Stimulated activated CD4-positive, alpha-beta T cell treated with anti-CD3 and anti-CD28 coated beads, TNF-alpha, amount 100 ng/mL, for 4 hours (primary cell): ENCODE measurements at places on chromosomes 16 and 17.

GRCh38 chr17:76265624-76266243 lies 586 bp downstream of the UBALD2 start:
- no peak for DNase-seq

DNA sequence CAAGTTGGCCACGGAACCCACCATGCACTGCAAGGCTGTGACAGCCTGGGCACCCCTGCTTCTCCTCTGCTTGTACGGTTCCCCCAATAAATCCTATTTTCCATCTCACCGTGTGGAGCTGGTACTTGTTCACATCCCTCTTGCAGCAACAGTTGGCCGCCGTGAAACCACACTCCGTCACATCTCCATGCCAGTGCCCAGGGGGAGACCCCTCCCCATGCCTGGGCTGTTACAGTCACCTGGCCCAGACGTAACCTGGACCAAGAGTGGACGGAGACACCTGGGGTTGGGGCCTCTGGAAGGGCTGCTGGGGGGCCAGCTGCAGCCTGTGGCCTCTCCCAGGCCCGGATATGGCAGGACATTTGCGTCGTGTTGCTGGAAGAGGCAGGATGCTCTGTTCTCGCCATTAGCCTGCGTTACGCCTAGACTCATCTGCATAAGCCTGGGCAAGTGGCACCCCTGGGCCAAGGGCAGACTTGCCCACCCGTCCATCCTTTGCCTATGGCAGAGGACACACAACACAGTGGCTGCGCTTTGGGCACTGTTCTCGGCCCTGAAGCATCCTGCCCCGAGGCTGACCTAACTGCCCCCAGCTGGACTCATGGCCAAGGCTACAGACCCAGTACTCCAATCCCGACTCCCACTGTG lies 14.2 kb upstream of the KREMEN2 start:
- no peak for DNase-seq

GRCh38 chr16:49347476-49347875 lies 26.1 kb upstream of the C16orf78 start:
- DNase-seq, result no peak

GRCh38 chr17:32852811-32853210 lies 24.1 kb downstream of the MYO1D start:
- no peak for DNase-seq

DNA sequence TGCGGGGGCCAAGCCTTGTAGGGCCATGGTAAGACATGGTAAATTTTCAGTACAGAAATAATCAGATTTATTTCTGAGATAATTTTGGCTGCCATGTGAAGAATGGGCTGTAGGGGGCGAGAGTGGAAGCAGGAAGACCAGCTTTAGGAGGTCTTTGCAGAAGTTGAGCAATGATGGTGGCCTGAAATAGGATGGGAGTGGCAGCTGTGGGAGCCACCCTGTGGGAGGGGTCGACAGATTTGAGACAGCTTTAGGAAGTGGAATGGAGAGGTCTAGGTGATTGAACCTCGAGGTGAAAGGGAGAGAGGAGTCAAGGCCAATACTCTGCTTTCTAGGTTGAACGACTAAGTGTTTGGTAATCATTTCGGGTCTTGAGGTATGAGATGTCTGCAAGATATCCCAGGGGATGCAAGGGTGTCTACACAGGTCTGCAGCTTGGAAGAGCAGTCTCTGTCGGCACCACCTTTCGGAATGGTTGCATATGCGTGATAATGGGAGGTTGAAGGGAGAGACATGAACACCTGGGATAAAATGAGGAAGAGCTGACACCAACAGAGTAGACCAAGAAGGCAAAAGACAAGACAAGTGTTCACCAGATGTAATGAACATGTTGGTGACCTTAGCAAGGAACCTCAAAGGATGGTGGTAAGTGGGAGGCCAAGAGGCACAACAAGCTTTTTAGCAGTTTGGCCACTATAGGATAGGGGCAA lies 4.2 kb upstream of the ATXN7L3 start:
- DNase-seq, result no peak

- no peak for DNase-seq
Observed at GRCh38 chr17:78802008-78802407, 19.9 kb upstream of the CYTH1 start.

- no peak for DNase-seq
Observed at GRCh38 chr17:50177983-50178834, 12.4 kb downstream of the SGCA start.

DNA sequence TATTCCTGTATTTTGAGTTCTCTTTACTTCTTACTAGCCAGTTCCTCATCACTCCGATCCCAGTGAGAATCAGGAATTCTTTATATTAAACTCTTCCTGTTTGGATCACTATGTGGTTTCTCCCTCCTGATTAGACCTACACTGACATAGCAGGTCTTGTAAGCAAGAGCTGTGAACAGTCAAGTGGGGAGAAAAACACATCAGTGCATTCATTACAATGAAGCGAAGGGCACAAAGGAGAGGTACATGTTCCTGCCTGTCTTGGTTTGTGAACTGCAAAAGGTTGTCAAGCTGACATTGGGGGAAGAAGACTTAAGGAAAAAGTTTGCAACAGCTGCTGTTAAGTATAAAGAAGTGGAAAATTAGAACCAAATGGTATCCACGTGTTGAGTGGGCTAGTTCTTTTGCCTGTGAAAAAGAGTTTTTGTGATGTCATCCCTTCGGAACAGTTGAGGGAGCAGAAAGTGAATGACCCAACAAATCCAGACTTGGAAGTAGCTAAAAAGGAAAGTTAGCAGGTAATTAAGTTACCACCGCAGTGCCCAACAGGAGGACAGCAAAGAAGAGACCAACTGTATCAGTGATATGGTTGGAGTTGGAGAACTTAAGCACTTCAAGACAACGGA lies 23.0 kb upstream of the TRIM25 start:
- no peak for DNase-seq

DNA sequence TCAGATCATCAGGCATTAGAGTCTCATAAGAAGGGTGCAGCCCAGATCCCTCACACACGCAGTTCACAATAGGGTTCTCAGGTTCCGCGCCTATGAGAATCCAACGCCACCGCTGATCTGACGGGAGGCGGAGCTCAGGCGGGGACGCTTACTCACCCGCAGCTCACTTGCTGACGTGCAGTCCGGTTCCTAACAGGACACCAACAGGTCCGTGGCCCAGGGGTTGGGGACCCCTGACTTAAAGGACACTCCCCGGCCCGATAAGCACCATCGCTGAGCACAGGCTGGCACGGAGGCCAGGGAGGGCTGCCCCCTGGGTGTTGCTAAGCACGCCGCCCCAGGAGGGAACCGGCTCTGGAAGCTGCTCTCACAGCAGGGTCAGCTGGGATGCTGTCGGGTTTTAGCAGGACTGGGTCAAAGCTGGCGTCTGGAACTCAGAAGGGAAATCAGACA lies 30.1 kb upstream of the BAHCC1 start:
- no peak for DNase-seq

- no peak for DNase-seq
Observed at GRCh38 chr17:76146053-76146851, 5.2 kb upstream of the FOXJ1 start.

DNA sequence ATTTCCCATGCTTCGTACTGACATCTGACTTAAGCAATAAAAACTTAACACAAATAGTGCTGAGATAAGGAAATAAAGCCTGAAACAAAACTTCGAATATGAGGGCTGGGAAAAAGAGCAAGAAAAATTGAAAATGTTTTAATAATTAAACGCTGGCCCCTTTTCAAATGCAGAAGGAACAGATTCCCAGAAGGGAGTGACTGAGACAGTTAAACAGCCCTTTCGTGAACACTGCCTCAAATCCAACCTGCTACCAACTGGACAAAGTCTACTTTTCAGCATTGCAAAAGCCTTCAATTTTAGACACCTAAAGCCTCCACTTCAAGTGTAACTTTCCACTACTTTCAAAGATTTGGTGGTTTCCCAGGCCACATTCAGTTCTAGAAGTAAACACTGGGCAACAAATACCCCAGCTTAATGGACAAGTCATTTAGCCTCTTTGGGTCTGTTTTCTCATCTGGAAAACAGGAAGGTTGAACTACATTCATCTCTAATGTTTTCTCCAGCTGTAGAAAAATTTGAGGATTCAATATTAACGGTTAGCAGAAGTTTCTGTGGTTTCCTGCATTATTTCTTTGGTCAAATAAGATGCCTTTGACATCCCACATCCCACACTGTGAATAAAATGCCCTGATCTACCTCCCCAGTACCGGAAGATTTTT lies 11.8 kb downstream of the RFFL start:
- DNase-seq, result no peak

GRCh38 chr16:85835227-85835751 lies 35.8 kb downstream of the COX4I1 start:
- DNase-seq, result no peak

GRCh38 chr17:66417300-66417719 lies 114.9 kb downstream of the PRKCA start:
- DNase-seq, result no peak

DNA sequence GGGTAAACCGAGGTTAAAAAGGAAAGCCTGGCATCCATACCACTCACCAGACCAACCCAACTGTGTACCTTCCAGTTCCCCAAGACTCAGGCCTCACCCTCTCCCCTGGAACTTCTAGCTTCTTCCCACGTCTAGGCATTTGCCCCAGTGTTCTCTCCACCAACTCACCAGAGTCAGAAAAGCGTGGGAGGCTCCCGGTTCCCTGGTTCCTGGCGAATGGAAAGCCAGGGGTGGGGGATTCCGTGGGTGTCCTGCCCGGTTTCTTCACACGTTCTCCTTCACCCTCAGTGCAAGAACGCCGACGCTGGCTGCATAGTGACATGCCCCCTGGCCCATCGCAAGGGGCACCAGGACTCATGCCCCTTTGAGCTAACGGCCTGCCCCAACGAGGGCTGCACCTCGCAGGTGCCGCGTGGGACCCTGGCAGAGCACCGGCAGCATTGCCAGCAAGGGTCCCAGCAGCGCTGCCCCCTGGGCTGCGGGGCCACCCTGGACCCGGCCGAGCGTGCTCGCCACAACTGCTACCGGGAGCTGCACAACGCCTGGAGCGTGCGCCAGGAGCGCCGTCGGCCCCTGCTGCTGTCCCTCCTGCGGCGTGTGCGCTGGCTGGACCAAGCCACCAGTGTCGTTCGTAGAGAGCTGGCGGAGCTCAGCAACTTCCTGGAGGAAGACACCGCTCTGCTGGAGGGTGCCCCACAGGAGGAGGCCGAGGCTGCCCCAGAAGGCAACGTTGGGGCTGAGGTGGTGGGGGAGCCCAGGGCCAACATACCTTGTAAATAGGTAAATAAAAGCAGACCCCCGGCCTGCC lies 1.7 kb downstream of the RNF151 start:
- DNase-seq, result no peak

DNA sequence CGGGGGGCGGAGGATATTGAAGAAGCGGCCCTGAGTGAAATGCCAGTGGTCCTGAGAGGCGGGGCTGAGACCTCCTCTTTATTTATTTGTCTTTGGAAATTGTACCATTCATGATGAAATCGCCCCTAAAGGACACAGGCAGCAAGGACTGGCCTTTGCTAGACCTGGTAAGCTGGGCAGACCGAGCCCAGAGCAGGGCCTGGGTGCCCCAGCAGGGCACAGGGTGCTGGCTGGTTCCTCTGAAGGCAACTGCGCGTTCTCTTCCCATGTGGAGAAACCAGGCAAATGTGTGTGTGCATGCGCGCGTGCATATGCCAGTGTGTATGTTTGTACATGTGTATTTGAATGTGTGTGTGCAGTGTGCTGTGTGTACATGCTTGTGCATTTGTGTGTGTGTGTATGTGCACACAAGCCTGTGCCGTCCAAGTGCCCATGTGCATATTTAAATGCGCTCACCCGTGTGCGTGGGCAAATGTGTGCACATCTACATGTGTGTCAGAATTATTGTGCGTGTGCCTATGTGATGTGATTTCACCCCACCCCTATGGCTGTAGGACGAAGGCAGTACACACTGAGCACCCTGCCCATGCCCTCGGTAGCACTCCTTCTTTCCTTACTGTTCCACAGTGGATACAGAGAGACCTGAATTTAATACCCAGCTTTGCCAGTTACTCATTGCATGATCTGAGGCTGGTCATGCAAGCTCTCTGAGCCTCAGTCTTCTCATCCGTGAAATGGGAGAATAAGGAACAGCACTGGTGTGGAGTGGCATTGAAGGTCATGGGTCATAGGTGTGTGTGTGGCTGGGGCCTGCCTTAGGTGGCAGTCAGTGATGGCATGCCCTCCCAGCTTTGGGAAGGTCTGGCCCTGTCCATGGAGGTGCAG lies 105.2 kb downstream of the CMIP start:
- no peak for DNase-seq

- no peak for DNase-seq
Observed at GRCh38 chr16:53964145-53964790, 260.3 kb downstream of the FTO start.

DNA sequence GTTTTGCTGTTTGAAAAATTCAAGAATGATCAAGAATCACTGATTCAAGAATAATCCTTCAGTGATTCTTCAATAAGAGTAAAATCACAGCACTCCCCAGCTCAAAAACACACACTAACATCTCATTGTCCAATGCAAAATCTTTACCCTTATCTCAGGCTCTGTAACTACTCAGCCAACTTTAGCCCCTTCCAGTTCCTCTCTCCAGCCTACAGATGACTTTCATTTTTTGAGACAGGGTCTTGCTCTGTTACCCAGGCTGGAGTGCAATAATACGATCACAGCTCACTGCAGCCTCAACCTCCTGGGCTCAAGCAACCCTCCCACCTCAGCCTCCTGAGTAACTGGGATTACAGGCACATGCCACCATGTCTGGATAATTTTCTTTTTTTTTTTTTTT lies 25.0 kb downstream of the STAT3 start:
- no peak for DNase-seq

DNA sequence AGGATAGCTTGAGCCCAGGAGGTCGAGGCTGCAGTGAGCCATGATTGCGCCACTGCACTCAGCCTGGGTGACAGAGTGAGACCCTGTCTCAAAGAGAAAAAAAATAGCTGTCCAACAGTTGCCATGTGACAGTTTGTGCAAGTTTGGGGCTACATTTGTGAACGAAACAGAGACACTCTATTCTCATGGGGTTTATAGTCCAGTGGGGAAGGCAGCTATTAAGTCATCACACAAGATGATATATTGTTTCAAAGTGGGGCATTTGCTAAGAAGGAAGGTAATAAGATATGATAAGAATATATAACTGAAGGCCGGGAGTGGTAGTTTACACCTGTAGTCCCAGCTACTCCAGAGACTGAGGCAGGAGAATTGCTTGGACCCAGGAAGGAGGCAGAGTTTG lies 73.3 kb downstream of the RBBP6 start:
- no peak for DNase-seq

DNA sequence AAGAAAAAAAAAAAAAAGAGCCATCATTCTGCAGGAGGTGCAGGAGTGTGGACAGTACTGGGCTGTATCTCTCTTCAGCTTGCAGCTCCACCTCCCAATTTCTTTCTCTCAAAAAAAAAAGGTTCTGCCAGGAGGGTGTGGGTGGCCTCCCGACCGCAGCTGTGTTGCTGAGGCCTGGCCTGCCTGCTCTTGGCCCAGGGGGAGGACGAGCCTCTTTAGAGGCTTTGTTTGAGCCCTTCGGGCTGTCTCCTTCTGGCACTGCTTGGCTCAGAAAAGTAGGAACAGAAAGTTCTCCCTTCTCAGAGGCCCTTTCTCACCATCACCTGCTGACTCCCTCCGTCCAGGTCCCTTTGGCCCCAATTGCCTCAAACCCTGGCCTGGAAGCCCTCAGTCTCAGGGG lies 22.2 kb upstream of the C17orf107 start:
- no peak for DNase-seq
